ENCODE measurements at places on chromosomes 4 and X.

DNA sequence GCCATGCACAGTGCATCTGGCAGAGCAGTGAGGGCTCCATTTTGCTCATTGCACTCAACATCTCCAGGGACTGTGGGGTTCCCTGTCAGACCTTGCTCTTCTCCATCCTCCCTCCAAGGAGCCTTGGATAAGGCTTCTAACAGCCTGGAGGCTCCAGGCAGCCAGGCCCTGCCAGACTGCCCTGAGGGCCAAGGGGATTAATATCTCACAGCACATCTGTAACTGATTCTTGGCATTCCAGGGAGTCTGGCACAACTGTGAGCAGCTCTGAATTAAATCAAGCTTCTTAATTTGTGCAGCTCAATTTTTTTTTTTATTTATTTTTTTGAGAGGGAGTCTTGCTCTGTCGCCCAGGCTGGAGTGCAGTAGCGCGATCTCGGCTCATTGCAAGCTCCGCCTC is 224.5 kb upstream of the PGRMC2 start:
- DNase-seq, result no peak

GRCh38 chr4:171676555-171677215 is 136.5 kb upstream of the GALNTL6 start:
- DNase-seq, result no peak

DNA sequence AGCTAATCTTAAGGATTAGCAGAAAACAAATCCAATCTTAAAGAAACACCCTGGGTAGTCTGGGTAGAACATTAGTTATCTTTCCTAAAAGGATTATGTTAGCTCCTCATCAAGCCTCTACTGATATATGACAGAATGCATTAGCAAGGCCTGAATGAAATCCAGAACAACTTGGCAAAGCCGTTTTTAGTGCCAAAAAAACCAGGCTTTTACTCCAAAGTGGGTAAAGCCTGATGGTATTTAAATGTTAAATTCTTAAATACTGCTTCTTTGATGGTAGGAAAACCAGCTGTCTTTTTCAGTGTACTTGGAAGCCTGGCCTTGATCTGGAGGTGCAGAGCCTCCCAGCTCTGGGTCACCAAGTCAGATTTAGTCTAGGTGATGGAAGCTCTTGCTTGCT is 120.4 kb downstream of the GATB start:
- DNase-seq, result no peak

GRCh38 chr4:153486281-153487151 is 20.4 kb downstream of the TMEM131L start:
- DNase-seq, result no peak

GRCh38 chrX:107683124-107683895 is 55.0 kb downstream of the PRPS1 start:
- no peak for DNase-seq

DNA sequence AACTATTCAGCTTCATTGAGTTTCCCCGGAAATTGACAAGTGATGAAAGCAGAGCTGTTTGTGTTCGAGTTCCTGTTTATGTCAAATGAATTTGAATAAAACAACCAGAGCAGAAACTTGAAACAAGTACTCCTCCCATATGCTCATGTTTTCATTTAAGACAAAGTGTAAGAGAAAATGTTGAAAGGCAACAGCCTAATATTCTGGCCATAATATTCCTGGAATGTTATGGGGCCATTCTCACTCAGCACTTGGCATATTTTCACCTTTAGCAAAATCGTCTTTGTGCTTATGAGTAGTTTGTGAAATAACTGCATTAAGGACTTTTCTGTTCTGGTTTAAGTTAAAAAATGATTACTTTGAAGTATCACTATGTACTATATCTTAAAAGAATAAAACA is 276.0 kb upstream of the FAT1 start:
- no peak for DNase-seq
